ENCODE measurements at places on chromosomes 13 and 19. TPM values are rescaled to one million over a fixed set of nuclear protein-coding genes. Genes with fewer than 3 reads are reported as not detected.

The CRB3 gene
- 24.6 TPM for total RNA-seq

The NR1H2 gene
- total RNA-seq = 40.3 TPM

DNA sequence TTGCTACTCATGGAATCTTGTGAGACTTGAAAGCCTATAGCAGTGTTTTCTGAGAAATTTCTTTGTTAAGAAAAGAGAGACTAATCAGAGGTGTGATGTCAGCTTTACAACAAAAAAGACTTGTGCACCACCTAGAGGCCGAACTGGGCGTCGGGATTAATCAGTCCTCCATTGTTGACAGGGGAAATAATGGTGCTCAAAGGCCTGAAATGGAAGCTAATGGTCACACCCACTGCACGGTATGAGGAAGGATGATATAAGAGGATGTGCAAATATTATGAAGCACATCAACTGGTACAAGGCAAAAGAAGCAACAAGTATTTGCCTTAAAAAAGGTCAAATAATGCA is 480.2 kb upstream of the MIR17HG start:
- peak; percentile 39 for DNase-seq

- no peak for DNase-seq
These were observed 36.1 kb downstream of the TNFSF13B start for GRCh38 chr13:108305655-108306054.

GRCh38 chr19:16496613-16496983 is 404 bp downstream of the C19orf44 start:
- peak; percentile 48 for DNase-seq
